ENCODE measurements at places on chromosomes 5 and 9. TPM values are rescaled to one million over a fixed set of nuclear protein-coding genes. Genes with fewer than 3 reads are reported as not detected.

DNA sequence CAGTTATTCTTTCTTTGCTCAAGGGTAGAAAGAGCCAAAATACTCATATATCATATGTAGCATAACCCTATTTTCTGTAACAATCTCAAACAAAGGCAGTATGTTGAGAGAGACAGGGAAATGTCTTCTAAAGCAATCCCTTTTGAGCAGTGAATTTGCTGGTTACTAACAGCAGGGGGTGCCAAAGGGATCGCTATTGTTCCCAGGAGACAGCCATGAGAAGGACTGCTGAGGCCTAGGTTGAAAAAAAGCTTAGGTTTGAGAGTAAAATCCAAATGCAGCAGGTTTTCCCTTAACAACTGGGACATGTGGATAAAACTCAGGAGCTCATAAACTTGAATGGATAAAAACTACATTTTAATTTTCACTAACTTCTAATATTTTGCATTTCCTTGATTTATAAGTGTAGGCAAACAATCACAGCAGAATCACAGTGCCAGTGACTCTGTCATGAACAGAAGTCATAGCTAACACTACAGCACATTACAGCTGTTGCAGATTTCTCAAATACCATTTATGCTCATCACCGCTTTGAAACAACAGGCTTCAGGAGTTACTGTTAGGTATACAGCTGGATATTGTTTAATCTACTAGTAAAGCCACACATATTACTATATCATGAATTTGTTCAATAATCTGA is 148.4 kb downstream of the MAPKAP1 start:
- no peak overlapping the region for H3K27ac ChIP-seq
- peak; percentile 86 for DNase-seq
- peaks cover 12% of the 10 kb centered on the region for H3K36me3 ChIP-seq
- H3K4me3 ChIP-seq, result no peak overlapping the region
- no peaks in the 10 kb centered on the region for H3K27me3 ChIP-seq
- peaks cover 19% of the 10 kb centered on the region for H3K4me1 ChIP-seq

- no peaks in the 10 kb centered on the region for H3K36me3 ChIP-seq
- peaks cover 4% of the 10 kb centered on the region for H3K4me1 ChIP-seq
- no peak overlapping the region for H3K4me3 ChIP-seq
- no peak overlapping the region for H3K27ac ChIP-seq
- no peaks in the 10 kb centered on the region for H3K27me3 ChIP-seq
Observed at GRCh38 chr5:759781-760362, 24.7 kb downstream of the ZDHHC11B start.

Gene PCDHGA6
- total RNA-seq, result 0.31 TPM

Gene ECSCR
- total RNA-seq, result 1.7 TPM

Gene PCDHAC2
- total RNA-seq, result not detected

DNA sequence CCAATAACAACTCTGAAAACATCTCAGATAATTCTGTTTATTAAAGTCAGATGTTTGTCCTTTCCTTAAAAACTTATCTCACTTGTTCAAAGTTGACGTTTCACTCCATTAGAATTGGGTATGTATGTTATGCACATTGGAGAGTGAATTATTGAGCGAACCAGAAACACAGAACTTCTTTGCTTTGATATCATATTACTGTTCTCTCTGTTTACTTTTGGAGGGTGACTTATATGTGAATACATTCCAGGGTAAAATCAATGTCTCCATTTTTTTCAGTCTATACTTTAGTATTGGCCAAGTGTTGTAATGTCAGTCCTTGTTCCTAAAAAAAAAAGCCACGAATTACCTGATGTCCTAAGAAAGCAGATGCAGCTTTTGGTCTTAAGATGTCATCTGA is 307.4 kb downstream of the CSNK1G3 start:
- H3K27me3 ChIP-seq, result no peaks in the 10 kb centered on the region
- H3K4me3 ChIP-seq, result no peak overlapping the region
- no peak overlapping the region for H3K27ac ChIP-seq
- H3K4me1 ChIP-seq, result no peaks in the 10 kb centered on the region

- peaks cover 2% of the 10 kb centered on the region for H3K36me3 ChIP-seq
- no peak for DNase-seq
- no peak overlapping the region for H3K27ac ChIP-seq
Observed at GRCh38 chr9:123753016-123753415, 176.9 kb downstream of the DENND1A start.

GRCh38 chr5:140560227-140560626 is 3.0 kb upstream of the SRA1 start:
- H3K27ac ChIP-seq, result no peak overlapping the region
- H3K36me3 ChIP-seq, result peaks cover 28% of the 10 kb centered on the region
- H3K4me1 ChIP-seq, result peaks cover 43% of the 10 kb centered on the region
- no peak overlapping the region for H3K4me3 ChIP-seq
- no peak for DNase-seq
- H3K27me3 ChIP-seq, result no peaks in the 10 kb centered on the region

- no peaks in the 10 kb centered on the region for H3K36me3 ChIP-seq
- no peak for DNase-seq
- H3K4me3 ChIP-seq, result no peak overlapping the region
- H3K27me3 ChIP-seq, result no peaks in the 10 kb centered on the region
- H3K27ac ChIP-seq, result no peak overlapping the region
Observed at GRCh38 chr5:124628721-124629596, 117.5 kb downstream of the ZNF608 start.

DNA sequence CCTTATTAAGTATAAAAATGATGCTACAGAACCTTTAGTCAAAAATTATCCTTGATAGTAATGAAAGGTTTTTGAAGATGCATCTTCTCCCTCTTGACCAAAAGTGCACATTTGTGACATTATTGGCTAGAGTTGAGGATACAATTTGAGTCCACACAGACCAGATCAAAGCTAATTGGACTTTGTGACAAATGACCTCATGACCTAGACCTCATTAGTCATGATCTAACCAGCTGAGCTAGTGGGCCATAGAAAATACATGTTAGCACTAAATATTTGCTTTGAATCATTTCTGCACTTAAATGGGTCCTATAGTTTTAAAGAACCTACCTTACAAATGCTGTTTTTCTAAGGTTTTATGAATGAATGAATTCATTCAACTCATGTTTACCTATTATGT is 182.1 kb downstream of the RFX3 start:
- DNase-seq, result no peak
- no peaks in the 10 kb centered on the region for H3K27me3 ChIP-seq
- H3K4me3 ChIP-seq, result no peak overlapping the region
- H3K4me1 ChIP-seq, result peaks cover 9% of the 10 kb centered on the region

Gene GPR150
- total RNA-seq, result 0.56 TPM

DNA sequence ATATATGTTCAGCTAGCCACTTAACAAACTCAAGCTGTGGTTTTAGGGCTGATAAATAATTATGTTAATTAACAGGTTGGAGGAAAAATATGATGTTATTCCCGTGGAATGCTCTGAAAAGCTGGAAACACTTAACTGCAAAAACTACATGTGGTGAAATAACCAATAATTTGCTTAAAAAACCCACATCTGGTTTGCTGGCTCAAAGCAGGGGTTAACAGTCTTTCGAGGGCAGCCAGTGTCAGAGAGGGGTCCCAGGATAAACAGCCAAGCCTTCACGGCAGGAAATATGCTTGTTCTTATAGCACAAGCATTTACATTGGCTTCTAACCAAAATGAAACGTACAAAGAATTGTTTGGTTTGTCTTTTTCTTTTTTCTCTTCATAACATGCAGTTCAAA is 254.0 kb upstream of the GAS1 start:
- H3K27me3 ChIP-seq, result peaks cover 2% of the 10 kb centered on the region
- H3K4me3 ChIP-seq, result no peak overlapping the region
- DNase-seq, result no peak
- H3K4me1 ChIP-seq, result no peaks in the 10 kb centered on the region

DNA sequence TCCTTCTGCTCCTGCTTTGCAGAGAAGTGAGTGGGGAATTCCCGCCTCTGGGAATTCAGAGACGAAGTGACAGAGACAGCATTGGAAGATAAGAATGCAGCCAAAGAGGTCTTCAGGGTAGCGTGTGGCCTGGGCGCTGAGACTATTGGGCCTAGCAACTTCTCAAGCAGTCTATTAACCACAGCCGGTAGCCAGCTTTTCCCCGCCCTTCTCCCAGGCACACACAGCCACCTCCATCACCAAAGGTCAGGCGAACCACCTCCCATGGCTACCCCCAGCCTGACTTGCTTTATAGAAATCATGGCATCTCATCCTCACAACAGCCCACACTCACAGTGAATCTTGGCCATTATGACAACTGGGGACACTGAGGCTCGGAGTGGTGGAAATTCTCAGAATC is 124.2 kb downstream of the KCNIP1 start:
- H3K27me3 ChIP-seq, result peaks cover 4% of the 10 kb centered on the region
- DNase-seq, result no peak
- H3K36me3 ChIP-seq, result no peaks in the 10 kb centered on the region
- no peak overlapping the region for H3K4me3 ChIP-seq

DNA sequence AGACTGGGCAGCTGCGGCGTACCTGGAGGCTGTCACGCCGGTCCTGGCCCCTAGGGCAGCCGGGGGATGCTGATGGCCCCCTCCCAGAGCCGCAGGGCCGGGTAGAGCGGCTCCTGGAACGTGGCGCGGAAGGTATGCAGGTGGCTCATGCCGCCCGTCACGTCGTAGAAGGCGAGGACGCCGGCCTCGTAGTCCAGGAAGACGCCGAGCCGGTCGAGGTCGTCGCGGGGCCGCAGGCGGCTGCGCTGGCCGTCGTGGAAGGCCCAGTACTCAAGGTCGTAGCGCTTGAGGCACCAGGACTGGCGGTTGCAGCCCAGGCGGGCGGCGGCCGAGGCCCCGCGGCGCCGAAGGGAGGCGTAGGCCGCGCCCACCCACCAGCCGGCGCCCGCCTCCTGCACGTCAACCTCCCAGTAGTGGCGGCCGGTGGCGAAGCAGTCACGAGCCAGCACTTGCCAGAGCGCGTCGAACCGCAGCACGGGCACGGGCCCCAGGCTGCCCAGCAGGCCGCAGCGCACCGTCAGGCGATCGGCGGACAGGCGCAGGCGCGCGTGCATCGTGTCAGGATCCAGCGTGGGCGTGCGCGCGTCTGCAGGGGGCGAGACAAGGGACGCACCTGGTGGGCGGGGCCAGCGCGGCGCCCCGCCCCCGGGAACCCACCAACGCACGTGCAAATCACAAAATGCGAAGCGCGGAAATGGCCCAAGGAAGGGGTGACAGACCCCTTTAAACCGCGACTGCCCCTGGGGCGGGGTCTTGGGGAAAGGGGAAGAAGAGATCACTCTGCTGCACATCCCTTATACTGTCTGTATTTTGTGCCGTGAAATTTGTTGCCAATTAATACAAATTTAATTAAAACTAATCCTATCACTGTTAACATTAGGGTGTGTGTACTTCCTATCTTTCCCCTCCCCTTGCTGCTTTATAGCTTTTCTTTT is 31.2 kb downstream of the NANS start:
- H3K27me3 ChIP-seq, result no peaks in the 10 kb centered on the region
- H3K36me3 ChIP-seq, result peaks cover 60% of the 10 kb centered on the region
- H3K4me1 ChIP-seq, result peaks cover 28% of the 10 kb centered on the region
- no peak for DNase-seq
- H3K4me3 ChIP-seq, result no peak overlapping the region

DNA sequence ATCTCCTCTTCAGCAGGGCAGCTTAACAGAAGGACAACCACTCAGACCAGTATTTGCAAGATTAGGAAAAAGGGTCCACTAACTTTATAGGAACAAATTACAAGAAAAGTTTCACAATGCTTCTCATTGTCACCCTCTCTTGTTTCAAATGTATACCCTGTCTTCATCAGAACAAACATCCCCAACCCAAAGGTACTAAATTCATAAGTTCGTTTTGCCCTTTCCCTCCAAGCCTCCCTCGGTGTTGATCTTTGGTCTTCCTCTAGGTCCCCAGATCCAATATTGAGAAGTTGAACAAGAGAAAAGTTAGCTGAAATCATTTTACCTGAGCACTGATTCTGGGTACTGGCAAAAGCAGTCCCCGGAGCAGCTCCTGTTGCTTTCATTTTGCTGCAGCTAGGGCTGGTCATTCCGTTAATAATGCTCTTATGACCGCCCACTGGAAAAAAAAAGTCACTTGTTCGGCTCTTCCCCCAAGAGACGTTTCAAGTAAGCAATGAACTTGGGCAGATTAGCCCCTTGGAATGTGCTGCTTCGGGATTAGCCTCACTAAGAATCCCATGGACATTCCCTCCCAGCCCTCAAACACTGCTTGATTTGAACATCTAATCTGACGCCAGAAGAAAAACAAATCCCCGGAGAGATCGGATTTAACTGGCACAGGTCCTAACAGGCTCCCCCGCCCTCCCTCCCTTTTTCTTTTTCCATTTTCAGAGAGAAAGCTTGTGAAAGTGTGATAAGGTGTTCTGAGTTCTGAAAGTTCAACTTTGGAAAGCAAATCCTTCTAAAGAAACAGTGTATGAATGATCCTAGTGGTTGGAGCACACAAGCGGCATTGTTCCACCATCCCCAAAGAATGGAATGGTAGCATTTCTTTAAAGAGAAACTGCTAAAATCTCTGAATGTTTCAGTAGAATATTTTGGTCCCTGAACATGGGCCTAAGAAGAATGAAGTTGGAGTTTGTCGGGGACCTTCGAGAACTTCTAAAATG is 252.5 kb downstream of the TRPM3 start:
- H3K4me3 ChIP-seq, result no peak overlapping the region
- no peaks in the 10 kb centered on the region for H3K36me3 ChIP-seq
- no peak for DNase-seq
- H3K27ac ChIP-seq, result no peak overlapping the region
- H3K4me1 ChIP-seq, result no peaks in the 10 kb centered on the region
- peaks cover 2% of the 10 kb centered on the region for H3K27me3 ChIP-seq

DNA sequence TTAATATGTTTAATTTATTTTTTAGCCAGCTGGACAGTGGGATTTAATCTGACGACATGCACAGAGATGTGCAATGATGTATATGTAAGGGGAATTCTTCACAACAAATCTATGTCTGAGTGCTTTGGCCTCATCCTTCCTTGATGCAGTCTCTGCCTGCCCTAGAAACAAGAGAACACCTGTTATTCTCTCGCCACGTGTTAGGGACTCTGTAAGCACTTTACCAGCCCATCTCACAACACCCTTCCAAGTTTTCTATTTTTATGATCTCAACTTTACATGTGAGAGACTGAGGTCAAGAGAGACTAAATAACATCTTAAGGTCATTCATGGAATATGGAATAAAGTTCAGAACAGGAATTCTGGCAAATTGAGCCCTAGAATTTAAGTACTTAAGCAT is 123.0 kb upstream of the GAS1 start:
- no peaks in the 10 kb centered on the region for H3K36me3 ChIP-seq
- no peaks in the 10 kb centered on the region for H3K27me3 ChIP-seq
- DNase-seq, result no peak
- no peak overlapping the region for H3K27ac ChIP-seq
- H3K4me1 ChIP-seq, result no peaks in the 10 kb centered on the region

- no peak overlapping the region for H3K27ac ChIP-seq
- no peaks in the 10 kb centered on the region for H3K4me1 ChIP-seq
- DNase-seq, result peak; percentile 40
- no peaks in the 10 kb centered on the region for H3K36me3 ChIP-seq
Observed at GRCh38 chr5:71011194-71011792, 13.8 kb downstream of the NAIP start.

DNA sequence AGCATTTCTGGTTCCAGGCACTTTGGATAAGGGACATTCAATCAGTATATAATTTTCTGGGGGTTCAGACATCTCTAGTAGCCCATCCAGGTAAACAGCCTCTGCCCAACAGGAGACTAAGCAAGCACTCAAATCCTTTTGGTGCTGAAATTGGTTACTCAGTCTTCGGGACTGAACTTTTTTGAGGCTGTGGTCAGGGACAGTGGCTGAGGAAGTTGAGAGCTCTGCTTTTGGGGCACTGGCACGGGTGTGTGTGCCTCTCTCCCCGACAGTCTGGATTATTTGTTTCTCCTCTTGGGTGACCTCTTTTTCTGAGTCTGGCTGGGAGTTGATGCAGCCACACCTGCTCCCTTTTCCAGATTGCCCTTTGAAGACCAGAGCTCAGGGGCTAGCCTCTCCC is 47.6 kb downstream of the ACER2 start:
- H3K4me1 ChIP-seq, result peaks cover 8% of the 10 kb centered on the region
- no peak overlapping the region for H3K4me3 ChIP-seq
- H3K36me3 ChIP-seq, result no peaks in the 10 kb centered on the region
- H3K27ac ChIP-seq, result no peak overlapping the region
- H3K27me3 ChIP-seq, result peaks cover 3% of the 10 kb centered on the region
- no peak for DNase-seq

Gene CNTRL
- total RNA-seq, result 68.3 TPM

Gene IZUMO3
- total RNA-seq, result not detected

Gene FRRS1L
- total RNA-seq, result not detected

Measured in activated CD4-positive, alpha-beta T cell treated with anti-CD3 and anti-CD28 coated beads, Interleukin-2, amount 10 ng/mL, durations not matched to agents 24 days and 14 days (primary cell).